ENCODE measurements at places on chromosomes 5 and 9. TPM values are rescaled to one million over a fixed set of nuclear protein-coding genes. Genes with fewer than 3 reads are reported as not detected.

GRCh38 chr5:137604348-137605095 lies 105.4 kb upstream of the SPOCK1 start:
- DNase-seq, result no peak

DNA sequence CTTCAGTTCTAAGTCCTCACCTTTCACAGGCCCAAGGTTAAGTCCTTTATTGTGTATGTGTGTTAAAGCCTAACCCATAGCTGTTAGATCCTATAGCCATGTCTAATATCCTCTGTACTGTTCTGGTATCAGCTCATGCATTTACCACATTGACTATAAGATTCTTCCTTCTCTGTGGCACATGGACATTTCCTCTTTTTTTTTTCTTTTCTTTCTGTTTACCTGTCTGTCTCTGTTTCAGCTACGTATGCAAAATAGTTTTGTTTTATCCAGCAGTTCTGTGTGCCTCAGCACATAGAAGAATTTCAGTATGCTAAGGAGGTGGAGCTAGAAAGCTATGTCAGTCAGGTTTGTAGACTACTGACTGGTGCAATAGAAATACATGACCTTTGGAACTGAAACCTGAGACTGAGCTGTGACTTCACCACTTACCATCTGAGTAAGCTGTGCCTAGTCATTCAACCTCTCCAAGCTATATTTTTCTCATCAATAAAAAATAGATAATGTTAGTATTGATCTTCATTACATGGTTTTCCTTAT lies 155.6 kb upstream of the VLDLR start:
- DNase-seq, result no peak

Gene PCDHB2
- 2.2 TPM for total RNA-seq

- no peak for DNase-seq
Observed at GRCh38 chr9:83633676-83634075, 10.7 kb downstream of the IDNK start.

Gene SMIM27
- total RNA-seq, result 6.8 TPM

DNA sequence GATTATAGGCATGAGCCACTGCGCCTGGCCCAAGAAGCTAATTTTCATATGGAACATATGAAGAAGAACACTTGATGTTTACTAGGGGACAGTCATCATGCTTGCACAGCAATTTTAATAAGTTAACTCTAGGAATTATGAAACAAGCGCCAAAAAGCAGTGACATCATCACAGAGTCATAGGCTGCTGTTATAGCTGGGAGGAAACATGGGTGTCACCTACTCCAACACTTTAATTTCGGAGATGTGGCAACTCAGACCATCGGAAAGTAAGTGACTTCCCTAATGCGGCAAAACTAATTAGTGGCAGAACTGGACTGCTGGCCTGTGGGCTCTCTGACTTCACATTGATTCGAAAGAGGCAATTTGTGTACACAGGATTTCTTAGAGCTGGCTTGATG lies 38.1 kb upstream of the EQTN start:
- DNase-seq, result no peak

GRCh38 chr5:35430381-35431162 lies 187.1 kb upstream of the SPEF2 start:
- no peak for DNase-seq

Measured in suprapubic skin (tissue), 4 donors.